ENCODE measurements at places on chromosomes 2 and 18.

DNA sequence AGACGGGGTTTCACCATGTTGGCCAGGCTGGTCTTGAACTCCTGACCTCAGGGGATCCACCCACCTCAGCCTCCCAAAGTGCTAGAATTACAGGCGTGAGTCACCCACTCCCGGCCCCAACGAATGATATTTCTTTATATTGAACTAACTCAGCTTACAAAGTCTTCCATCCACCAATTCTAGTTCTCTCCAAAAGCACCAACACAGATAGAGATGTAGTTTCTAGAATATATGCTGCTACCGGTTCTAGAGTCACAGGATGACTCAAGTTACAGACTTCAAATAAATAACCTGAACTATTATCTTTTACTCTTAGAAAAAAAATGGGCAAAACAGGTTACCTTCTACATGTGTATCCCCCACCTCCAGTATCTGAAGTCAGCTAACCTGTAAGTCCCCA lies 9.2 kb downstream of the ACAA2 start:
- DNase-seq: no peak

DNA sequence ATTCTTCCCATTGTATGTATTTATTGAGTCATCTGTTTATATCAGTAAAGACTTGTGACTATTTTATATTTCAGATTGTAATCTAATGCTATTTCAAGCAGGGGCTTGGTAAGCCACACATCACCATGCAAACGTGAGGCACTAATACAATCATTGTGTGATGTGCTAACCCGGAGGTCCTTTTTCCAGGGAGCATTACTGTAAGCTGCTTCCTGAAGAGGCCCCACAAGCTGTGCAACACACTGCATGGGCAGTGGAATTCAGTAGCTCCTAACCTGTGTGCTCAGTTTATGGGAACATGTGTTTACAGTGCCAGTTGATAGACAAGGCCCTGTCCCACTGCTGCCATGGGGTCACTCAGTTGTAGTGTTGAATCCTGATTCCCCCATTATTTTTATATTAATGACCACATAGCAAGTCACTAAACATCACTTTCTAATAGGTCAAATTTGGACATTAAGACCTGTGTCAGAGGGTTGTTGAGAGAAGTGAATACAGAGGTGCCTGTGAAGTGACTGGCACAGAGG lies 162.9 kb downstream of the FHOD3 start:
- no peak for DNase-seq

DNA sequence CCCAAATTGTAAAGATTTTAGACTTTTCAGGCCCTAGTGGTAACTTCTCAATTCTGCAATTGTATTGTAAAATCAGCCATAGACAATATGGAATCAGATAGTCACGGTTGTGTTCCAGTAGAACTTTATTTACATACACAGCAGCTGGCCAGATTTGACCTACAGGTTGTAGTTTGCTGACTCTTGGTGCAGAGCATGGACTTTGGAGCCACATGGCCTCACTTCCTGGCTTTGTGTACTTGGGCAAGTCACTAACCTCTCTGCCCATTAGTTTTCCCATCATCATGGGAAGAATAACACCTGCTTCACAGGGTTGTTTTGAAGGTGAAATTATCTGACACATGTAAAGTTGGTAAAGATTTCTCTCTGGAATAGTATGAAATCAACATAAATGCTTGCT lies 147.6 kb downstream of the TMEM200C start:
- DNase-seq: no peak

GRCh38 chr2:106847366-106847765 lies 38.6 kb downstream of the ST6GAL2 start:
- no peak for DNase-seq

DNA sequence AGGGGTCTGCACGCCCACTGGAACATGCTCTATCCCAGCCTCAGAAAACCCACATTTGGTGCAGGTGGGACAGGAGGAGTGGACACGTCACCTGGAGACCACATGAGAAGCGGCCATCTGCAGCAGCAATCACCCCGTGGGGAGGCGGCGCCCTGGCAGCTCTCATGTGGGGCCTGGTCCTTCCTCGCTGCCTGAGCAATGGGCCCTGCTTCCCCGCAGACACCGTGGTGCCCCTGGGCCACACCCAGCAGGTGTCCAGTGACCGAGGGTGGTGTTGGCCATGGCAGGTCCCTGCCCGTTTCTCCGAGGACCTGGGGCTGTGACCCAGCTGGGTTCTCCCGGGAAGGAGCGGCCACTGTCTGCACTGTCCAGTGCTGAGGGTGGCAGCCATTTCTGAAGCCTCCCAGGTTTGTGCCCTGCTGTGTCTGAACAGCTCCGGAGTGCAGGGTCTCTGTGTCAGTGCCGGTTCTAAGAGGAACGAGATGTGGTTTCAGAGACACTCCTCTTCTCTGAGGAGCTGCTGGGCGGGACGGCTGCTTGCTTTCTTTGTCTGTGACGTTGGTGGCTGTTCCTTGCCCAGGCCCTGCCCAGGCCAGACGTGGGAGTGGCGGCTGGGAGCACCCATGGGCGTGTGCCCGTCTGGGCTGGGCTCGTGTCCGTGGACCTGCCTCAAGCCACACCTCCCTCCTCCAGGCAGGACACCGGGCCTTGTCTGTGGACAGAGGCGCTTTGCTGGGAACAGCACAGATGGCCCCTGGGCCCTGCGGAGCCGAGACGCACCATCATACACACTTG lies 44.8 kb downstream of the NFATC1 start:
- DNase-seq: no peak

GRCh38 chr2:127771756-127772155 lies 39.2 kb downstream of the WDR33 start:
- DNase-seq: no peak

GRCh38 chr2:29921560-29921915 lies at the start of gene ALK:
ALK (minus strand) TSS chr2:29921586; CDS start chr2:29920659, 927 bp downstream.
- DNase-seq: peak; percentile 81

- DNase-seq: no peak
Measured at GRCh38 chr2:190501231-190501630, 33.3 kb downstream of the NEMP2 start.

DNA sequence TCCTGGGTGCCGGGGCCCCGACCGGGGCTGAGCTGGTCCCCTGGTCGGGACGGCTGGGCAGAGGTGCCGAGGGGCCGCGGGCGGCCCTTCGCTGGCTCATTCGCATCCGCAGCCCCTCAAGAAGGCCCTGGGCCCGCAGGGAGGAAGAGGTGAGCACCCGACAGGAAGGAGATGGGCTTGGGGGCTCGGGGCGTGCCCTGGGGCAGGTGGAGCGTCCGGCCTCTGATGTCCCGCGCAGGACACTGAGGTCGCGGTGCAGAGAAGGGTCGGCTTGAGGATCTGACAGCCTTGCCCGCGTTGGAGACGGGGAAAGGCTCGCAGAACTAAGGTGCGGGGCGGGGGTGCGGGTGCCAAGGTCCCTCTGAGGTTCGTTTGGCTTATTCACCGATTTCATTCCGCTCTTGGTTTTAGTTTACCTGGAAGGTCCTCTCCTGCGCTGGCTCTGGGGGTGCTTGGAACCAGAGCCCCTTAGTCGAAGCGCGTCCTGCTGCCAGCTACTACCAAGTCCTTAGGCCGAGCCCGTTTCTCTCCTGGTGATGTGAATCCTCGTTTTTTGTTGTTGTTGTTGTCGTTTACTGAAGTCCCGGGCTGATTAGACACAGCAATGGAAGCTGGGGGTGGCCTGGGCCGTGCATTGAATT lies 18.9 kb upstream of the CD8A start:
- DNase-seq: peak; percentile 67

DNA sequence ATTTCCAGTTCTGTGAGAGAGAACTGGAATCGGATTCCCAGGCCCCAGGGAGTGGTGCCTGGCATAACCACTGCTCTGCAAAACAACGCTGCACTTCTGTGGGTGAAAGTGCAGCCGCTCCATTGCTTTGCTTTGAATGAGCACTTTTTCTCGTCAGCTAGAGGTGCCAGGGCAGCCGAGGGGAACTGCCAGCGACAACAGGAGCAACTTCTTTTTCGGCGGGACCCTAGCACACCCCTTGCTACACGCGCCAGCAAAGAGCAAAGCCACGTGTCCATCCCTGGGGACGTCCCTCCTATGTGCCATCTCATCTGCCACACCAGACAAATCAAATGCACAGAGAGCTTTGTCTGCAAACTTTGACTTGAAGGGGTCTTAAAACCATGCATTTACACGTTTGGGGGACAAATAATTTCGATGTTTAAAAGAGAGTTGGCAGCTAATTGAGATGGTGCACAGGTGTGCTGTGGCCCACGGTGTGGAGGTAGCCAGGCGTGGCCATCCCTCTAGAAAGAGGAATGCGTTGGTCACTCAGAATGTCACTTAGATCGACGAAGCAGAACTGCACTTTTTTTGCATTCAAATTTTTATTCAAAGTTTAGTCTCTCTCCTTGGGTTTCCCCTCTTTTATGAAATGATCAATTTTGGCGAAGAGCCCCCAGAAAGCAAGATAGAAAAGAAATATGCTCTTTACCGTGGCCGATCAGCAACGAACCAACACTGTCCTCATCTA lies 151.8 kb downstream of the MBP start:
- DNase-seq: peak; percentile 10

- DNase-seq: no peak
Measured at GRCh38 chr2:54030396-54030741, 59.6 kb upstream of the PSME4 start.

GRCh38 chr2:171602352-171602751 lies 80.1 kb downstream of the CYBRD1 start:
- DNase-seq: no peak

- DNase-seq: no peak
Measured at GRCh38 chr2:63669596-63669995, 80.8 kb downstream of the MDH1 start.

GRCh38 chr2:177327009-177327408 lies 62.5 kb upstream of the NFE2L2 start:
- DNase-seq: no peak

GRCh38 chr18:42087876-42088275 lies 132.8 kb downstream of the PIK3C3 start:
- no peak for DNase-seq

- DNase-seq: no peak
Measured at GRCh38 chr2:54387059-54387991, 68.8 kb upstream of the SPTBN1 start.

Data from stimulated activated CD8-positive, alpha-beta memory T cell treated with anti-CD3 and anti-CD28 coated beads, Interleukin-4, amount 100 ng/mL, for 48 hours (primary cell).